ENCODE measurements at places on chromosomes 1 and 21. TPM values are rescaled to one million over a fixed set of nuclear protein-coding genes. Genes with fewer than 3 reads are reported as not detected.
A peak's percentile ranks its signal among the peaks of the same experiment; 100 is the strongest.

DNA sequence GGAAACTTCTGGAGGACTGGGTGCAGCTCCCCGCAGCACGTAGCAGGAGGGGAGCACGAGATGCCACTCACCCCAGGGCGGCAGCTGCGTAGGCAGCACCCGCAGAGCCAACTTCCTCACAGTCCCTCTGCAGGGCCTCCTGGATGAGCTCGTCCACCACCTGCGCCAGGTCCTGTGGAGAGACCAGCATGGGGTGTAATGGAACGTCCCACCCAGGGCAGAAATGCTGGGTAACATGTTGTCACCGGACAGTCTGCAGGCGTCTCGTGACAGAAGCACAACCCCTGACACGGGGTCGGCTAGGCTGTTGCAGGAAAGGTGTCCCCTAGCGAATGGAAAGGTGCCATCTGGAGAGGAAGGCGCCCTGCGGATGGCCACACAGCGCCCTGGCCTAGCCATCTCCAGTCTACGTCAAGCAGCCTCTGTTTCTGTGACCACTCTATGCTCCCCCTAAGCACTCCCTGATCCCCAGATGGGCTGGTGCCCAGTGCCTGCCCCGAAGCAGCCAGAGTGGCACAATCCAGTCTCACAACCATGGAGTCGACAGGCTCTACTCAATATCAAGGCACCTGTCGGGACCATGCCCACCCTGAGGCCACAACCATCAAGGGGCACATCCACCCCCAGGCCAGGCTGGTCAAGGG lies 21.2 kb downstream of the MCM3AP start:
- DNase-seq = no peak

DNA sequence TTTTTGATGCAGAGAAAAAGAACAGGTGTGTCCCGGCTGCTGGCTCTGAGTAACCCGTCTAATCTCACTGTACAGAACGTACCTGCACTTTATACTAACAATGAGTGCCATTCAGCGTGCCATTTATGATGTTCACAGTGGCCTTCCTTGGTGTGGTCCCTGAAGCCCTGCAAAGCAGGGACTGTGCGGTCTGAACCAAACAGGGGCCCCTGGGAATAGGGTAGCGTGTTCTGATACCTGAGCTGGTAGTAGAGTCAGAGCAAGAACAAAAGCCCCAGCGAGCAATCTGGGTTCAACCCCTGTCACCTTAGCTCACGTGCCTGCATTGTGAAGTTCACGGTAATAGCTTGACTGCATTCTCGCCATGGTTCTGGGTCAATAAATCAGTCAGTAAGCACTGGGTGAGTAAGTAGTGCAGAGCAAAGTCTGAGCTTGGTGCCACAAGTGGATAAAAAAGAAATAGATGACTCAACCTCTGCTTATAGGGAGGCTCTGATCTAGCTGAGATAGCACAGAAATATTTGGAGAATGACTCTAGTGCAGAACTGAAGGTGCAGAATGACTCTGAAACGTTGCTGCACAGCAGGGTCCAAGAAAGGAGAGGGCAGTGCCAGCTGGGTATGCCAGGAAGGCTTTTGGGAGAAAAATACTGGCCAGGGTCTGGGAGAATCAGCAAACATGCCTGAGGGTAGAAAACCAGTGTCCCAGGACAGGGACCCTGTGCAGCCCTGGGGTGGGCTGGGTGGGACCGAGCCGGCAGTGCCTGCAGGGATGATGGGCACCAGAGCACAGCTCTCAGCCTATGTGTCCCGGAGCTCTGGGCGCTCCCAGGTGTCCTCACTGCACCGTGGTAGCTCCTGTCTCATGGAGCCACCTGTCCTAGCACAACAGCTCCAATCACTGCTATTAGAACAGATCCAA lies 125.9 kb downstream of the RHOU start:
- DNase-seq = peak; percentile 73

GRCh38 chr1:204780630-204781029 lies 90.0 kb upstream of the NFASC start:
- no peak for DNase-seq

DNA sequence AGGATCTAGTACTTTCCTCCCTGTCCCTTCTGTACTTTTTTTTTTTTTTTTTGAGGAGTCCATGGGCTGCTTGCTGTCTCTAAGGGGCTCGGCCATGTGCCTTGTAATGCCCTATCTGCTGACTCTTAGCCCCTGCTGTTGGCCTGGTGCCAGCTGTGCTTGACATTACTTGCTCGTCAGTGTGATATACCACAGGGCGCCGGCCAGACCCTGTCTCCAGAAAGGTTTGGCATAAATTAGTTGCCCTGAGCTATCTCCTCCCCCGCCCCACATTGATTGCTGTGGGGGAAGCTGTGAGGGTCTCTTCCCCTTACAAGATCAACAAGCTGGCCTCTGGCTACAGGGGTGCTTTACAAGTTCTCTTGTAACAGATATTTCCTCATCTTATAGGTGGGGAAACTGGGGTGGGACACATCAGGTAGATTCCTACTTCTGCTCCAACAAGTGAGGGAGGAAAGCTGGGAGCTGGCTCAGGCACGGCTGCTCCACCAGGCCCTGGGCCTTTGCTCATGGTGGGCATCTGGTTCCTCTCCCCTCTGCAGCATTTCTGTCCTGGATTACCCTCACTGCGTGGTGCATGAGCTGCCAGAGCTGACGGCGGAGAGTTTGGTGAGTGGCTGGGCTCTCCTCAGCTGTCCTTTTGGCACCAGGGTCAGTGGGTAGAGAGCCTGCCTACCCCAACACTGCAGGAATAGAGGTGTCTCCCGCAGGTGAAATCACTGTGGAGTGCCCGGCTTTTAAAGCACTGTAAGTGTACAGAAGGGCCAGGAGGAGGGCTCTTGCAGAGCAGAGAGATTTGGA lies 15.6 kb downstream of the STRIP1 start:
- DNase-seq = no peak

GRCh38 chr1:51630922-51631321 lies 14.0 kb downstream of the OSBPL9 start:
- DNase-seq = no peak

DNA sequence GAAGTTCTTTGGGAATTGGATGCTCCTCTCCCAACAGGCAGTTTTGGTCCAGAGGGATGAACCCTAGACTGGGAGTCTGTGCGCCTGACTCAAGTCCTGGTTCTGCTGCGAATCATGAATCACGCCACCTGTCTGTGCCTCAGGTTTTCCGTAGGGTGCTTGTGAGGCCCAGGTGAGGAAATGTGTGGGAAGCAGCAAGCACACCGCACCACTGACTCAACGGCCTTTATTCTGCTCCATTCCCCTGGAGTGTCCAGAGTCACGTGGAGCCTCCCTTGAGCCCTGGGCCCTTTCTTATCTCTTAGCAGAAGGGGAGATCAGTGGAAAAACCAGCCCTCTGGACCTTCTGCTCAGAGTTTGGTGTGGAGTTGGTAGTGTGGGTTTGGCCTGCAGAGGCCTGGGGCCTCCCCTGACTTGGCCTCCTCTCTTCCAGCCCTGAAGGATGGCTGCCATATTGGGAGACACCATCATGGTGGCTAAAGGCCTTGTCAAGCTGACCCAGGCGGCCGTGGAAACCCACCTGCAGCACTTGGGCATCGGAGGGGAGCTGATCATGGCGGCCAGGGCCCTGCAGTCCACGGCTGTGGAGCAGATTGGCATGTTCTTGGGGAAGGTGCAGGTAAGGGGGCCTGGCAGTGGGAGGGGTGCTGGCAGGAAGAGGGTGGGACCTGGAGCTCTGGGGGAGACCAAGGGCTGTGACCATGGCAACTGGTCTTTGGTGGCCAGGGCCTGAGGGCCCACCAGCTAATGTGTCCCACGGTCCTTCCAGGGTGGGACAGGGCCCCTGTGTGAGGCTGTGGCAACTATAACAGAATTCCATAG lies 21.1 kb downstream of the COQ8A start:
- DNase-seq = no peak

DNA sequence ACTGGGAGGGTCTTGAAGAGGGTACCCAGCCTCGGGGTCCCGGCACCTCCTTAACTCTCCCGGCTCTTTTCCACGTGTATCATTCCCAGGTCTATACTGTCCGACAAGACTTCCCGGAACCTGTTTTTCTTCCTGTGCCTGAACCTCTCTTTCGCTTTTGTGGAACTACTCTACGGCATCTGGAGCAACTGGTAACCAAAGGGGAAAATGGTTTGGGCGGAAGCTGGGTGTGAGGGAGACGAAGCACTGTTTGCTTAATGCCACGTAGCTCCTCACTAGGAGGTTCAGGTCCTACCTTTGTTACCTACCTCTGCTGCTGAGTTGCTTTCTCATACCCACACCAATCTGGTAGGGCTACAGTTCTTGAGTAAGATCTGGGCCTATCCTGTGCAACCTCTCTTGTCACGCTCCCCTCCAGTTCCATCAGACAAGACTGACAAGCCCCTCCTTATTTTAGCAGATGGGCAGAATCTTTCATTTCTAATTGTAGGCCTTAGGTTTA lies 642 bp downstream of the SLC30A7 start:
- peak; percentile 28 for DNase-seq

Gene IVL
- 1.9 TPM for total RNA-seq

Gene FMO2
- total RNA-seq = not detected

Gene ZMYND12
- total RNA-seq = 0.83 TPM

Gene RBBP4
- 242 TPM for total RNA-seq

Gene INAVA
- 175 TPM for total RNA-seq

Data from Calu3 (cell line).